ENCODE measurements at places on chromosomes 2 and 18.

DNA sequence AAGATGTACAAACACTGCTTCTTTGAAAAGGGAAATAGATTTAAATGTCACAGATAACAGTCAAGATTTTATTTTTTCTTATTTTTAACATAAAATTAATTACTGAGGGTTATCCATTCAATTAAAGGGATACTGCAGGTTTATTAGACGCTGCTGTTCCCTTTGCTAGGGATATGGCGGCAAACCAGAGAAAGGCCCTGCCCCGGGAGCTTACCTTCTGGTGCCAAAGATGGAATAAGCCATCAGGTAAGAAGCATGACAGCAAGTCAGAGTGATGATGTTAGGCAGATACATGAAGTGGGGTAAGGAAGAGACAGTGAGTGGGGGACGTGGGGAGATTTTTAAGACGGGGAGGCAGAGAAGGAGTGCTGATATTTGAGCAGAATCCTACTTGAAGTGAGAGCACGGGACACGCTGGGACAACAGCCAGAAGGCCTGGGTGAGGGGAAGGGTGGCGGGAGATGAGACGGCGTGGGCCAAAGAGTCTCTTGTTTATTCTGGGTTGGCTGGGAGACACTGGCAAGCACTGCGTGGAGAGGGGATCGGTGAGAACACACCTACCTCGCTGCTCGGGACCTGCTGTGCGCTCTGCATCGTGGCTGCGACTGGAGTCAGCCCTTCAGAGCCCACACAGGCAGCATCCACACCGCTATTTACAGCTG lies 250.5 kb upstream of the TMEM200C start:
- no peak for DNase-seq

DNA sequence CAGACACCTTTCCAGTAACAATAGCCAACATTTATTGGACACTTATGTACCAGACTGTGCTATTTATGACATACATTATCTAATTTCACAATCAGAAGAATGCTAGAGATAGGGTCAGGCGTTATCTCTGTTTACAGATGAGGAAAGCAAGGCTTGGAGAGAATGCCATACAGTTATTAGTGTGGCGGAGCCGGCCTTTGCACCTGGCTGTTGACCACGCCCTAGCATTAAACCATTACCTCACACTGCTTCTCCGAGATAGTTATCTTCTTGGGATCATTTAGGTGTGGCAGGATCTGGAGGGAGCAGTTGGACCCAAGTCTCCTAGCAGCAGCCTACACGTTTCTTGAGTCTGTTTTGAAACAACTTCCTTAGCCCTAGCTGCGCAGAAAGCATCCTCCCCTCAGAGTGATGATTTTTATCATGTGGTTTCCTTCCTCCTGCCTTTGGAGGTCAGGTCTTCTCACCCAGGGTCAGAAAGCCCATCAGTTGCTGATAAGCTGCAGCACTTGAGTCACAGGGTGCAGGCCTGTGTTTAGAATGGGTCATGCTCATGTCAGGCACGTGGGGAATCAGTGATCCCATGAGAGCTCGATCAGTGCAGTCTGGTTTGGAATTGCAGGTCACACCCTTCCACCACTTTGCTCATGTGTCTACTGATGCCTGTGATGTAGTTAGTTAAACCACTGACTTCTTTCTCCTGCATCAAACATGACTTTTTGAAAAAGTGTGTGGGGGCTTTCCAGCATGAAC lies 118.2 kb downstream of the SPTBN1 start:
- peak; percentile 72 for DNase-seq

GRCh38 chr18:44178476-44178875 lies 502.2 kb upstream of the SETBP1 start:
- no peak for DNase-seq

DNA sequence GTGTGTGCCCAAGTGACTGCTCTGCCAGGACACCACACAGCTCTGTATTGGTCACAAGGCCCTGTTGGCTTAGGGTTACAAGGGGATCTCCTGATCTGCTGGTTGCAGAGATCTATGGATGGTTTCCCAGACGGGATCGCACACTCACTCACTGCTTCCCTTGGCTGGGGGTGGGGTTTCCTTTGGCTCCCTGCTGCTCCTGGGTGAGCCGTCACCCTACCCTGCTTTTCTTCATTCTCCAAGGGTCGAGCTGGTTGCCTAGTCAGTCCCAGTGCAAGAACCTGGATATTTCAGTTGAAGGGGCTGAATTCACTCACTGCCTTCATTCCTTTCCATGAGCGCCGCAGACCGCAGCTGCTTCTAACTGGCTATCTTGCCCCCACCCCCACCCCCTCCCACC lies 56.3 kb downstream of the GTF3C3 start:
- DNase-seq, result no peak

DNA sequence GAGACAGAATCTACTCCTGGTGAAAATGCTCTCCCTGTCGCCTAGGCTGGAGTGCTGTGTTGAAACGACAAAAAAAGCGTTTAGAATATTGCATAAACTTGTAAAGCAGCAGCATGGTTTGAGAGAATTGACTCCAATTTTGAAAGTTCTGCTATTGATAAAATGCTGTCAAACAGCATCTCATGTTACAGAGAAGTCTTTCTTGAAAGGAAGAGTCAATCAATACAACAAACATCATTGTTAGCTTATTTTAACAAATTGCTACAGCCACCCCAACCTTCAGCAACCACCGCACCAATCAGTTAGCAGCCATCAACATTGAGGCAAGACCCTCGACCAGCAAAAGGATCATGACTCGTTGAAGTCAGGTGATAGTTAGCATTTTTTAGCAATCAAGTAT lies 6.9 kb downstream of the C2orf76 start:
- DNase-seq, result no peak

DNA sequence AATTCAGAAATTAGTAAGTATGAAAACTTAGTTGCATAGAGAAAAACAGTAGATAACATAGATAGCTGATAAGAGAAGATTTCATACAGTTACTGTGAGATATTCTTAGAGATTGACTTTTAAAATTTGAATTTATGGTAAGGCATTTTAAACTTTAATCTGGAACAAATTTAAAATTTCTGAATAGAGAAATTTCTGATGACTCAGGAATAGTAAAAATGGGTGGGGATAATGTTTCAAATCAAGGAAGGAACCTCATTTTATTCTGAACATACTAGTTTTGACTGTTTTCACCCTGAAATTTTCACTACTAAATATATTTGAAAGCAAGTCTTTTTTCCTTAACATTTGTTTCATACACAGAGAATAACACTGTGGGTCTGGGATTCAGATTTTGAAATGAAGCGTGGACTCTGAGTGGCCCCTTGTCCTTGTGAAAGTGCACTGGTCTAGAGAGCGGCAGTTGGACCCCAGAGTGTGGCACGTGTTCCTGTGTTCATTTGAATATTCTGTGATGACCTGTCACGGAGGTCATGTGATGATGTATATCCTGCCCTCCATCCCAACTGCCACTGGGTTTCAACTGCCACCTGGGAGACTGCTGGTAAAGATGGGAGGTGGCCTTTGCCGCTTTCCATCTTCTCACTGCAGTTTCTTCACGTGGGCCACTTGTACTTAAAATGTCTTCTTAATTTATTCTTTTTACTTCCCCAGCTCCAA lies 38.5 kb upstream of the RAB6D start:
- DNase-seq, result no peak

GRCh38 chr2:151334082-151334815 lies 23.1 kb upstream of the TNFAIP6 start:
- no peak for DNase-seq

DNA sequence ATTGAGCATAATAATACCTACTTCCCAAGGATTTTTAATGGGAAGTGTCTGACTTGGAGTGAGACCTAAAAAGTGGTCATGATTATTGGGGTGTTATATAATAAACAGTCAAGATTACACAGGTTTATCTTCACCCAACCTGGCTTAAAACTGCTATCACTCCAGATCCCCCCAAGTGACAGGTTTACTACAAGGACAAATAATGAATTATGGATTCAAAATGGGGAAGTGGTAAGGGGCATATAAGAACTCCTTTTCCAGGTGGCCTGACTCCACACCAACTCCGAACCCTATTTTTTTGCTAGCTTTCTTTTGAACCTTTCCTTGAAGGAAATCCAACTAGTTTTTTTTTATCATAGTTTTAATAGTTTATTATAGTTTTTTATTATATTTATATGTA lies 663.0 kb upstream of the FANCL start:
- no peak for DNase-seq

- DNase-seq, result no peak
Measured at GRCh38 chr2:56009758-56010458, 86.3 kb upstream of the EFEMP1 start.

- no peak for DNase-seq
Measured at GRCh38 chr2:127048618-127048935, 58.4 kb downstream of the BIN1 start.

GRCh38 chr2:100043891-100044255 lies 98.5 kb downstream of the AFF3 start:
- no peak for DNase-seq

DNA sequence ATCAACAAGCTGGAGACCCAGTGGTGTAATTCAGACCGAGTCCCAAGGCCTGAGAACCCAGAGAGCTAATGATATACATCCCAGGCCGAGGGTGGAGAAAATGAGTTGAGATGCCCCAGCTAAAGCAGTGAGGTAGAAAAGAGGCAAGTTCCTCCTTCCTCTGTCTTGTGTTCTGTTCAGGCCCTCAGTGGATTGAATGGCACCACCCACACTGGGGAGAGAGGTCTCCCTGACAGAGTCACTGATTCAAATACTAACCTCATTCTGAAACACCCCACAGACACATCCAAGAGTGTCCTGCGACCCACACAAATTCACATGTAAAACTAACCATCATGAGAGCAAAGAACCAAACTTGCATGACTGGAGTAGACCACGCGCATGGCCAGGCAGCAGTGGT lies 215.3 kb downstream of the ANAPC1 start:
- DNase-seq, result no peak

- DNase-seq, result no peak
Measured at GRCh38 chr2:121076498-121076820, 208.5 kb downstream of the TFCP2L1 start.

- no peak for DNase-seq
Measured at GRCh38 chr2:55056024-55056521, 5.8 kb upstream of the RTN4 start.

DNA sequence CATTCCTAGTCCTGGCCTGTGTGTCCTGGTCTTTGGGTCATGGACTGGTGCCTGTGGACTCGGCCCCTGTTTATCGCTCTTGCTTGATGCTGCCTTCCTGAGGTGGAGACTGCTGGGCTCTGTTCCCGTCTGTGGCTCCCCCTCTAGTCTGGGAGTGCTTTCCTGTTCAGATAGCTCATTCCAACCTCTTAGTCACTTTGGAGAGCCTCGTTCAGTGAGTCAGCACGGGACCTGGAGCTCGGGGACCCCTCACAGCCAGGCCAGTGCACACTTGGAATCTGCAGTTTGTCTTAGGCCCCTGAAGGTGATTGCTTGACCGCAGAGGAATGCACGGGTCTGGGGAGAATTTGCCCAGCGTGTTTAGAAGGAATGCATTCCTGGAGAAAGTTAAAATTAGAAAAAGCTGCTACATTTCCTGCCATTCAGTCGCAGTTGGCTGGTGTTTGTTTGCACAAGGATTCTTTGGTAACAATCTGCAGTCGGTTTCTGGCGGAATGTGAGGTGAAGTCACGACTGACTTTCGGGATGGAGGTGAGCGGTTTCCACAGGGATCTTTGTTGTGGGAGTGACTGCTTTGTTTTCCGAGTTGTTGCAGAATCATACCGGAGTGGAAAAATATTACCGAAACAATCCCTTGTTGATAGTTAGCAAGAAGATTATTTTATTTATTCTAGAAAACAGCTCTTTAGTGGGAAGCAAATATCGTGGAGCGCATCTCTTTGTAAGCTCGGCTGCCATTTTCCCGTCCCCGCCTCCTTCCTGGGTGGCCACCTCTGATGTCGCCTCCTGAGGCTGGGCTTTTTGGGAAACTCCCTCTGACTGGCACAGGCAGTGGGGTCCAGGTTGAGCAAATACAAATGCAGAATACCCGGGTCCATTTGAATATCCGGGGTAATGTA lies 29.6 kb downstream of the SH3BP4 start:
- no peak for DNase-seq

- no peak for DNase-seq
Measured at GRCh38 chr2:181306785-181307184, 150.4 kb upstream of the ITGA4 start.

Measured in activated T-helper 2 cell treated with anti-CD3 and anti-CD28 coated beads, Interferon-gamma antibody, Interleukin-2, Interleukin-4, amounts not matched to agents 10 μg/mL and 5 μg/mL and 100 μg/mL, durations not matched to agents 14 hours and 24 hours and 36 hours (primary cell).